Left colon (tissue), 2 donors: ENCODE measurements at places on chromosomes 16 and 17.

- DNase-seq: no peak
Measured at GRCh38 chr16:9351841-9352434, 260.5 kb downstream of the HAPSTR1 start.

- DNase-seq: no peak
Measured at GRCh38 chr16:64339052-64339770, 782.7 kb downstream of the CDH11 start.

DNA sequence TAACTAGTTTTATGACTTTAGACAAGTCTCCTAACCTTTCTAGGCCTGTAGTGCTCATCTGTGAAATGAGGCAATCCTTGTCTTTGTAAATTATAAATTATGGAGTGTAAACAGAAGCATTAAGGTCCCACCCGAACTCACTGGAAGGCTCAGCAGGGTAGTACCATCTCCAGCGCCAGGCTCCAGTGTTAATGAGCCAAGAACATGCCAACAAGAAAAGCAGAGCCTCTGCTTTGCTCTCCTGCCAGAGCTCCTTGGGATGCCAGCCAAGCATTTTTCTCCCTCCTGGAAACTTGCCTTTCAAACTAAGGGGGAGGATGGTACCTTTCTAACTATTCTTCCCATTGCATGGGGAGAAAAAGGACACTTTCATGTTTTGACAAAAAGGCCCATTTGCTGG lies 14.9 kb downstream of the LIMD2 start:
- no peak for DNase-seq

GRCh38 chr16:83137326-83137781 lies 510.6 kb downstream of the CDH13 start:
- DNase-seq: no peak

DNA sequence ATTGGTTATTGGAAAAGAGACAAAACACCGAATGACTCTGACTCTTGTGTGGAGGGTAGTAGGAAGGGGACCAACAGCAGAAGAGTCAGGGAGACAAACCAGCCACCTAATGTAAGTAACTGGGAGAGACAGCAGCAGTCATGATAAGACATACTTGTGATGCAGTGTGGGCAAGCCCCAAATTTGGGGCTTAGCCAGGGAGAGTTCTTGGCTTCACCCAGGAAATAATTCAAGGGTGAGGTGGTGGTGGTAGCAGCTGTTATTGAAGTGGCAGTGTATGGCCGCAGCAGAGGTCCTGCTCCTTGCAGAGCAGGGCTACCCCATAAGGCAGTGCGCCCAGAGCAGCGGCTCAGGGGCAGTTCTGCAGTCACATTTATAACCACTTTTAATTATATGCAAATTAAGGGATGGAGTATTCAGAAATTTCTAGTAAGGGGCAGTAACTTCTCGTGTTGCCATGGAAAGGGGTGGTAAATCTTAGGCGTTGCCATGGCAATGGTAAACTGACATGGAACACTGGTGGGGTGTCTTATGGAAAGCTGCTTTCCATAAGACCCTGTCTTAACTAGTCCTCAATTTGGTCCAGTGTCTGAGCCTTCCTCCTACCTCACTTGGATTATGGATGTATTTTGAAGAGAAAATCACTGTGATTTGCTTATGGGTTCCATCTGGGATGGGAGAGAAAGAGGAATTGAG lies 317.1 kb downstream of the PHKB start:
- no peak for DNase-seq
